ENCODE measurements at places on chromosomes 7 and 10. TPM values are rescaled to one million over a fixed set of nuclear protein-coding genes. Genes with fewer than 3 reads are reported as not detected.

DNA sequence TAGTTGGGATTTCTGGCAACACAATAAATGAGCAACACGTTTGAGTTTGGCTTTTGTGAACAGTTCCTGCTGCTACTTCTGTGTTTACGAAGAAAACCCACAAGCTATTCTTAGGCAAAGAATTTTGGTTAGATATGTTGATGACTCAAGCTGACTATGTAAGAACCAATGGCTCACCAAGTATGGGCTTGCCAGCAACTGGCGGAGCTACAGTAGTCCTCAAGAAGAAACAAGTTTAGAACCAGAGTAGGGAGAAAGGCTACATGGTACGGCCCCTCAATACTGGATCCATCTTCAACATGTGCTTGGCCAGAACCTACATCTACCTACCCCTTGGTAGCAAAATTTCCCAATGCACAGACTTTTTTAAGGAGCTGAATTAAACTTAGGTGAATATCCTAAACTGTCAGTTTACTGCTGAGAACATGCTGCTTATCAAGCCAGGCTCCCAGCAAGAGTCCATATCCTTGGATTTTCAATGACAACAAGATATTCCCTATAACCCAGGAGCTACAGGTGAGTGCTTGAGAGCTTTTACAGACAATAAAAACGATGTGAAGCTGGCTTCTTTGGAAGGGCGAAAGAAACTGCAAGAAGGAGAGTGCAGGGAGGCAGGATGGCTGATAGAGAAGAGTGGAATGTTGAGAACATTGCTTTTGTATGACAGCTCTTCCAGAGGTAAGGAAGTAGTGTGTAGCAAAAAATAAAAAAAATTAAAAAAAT, 74.3 kb upstream of the ASAH2 start:
- peak overlapping the region; percentile 89 for H3K4me3 ChIP-seq
- no peak for DNase-seq
- peak overlapping the region; percentile 84 for H3K27ac ChIP-seq
- peaks cover 44% of the 10 kb centered on the region for H3K4me1 ChIP-seq
- peaks cover 7% of the 10 kb centered on the region for H3K36me3 ChIP-seq

DNA sequence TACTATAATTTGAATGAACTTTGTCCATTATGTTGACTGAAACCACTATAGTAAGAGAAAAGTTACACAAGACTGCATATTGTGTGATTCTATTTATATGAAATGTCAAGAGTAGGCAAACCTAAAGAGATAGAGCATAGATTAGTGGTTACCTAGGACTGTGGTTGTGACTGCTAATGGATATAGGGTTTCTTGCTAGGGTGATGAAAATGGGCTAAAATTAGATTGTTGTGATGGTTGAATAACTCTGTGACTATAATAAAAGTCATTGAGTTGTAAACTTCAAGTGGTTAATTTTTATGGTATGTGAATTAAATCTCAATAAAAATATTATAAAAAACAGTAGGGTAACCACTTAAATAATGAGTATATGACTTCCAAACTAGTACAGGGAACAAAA, 142.9 kb upstream of the AHR start:
- H3K36me3 ChIP-seq, result no peaks in the 10 kb centered on the region
- H3K4me3 ChIP-seq, result no peak overlapping the region

DNA sequence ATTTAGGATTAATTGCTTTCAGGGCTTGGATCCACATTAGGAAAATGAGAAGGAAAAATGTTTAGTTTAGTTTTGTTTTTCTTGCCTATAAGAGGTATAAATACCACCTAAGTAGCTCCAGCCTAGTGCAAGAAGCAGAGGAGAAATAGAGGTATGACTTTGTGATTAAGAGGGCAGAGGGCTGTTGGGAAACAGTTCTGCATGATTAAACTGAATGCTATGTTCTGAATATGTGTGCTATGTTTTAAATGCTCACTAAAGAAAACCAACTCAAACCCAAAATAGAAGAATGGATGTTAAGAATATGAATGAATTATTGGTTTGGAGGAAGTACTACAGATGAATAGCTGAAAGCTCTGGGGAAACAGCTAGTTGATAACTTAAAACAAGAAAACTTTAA, 7.6 kb downstream of the CALCR start:
- peaks cover 3% of the 10 kb centered on the region for H3K27me3 ChIP-seq
- H3K36me3 ChIP-seq, result no peaks in the 10 kb centered on the region
- H3K27ac ChIP-seq, result no peak overlapping the region
- no peak overlapping the region for H3K4me3 ChIP-seq
- no peak for DNase-seq

DNA sequence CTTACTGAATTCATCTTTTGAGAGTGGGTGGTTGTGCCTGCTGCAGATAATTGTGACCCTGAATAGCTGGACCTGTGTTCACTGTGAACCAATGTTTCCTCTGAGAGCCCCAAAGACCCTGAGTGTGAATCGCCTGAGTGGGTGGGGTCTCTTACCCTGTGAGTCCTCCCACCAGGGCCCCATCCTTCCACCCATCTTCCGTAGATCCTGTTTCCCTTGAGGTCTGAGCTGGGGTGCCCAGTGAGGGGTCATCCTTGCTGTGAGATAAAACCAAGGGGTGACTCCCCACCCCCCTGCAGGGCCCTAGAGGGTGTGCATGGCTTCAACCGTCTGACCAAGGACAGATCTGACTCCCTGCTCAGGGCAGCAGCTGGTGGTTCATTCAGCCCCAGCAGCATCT, 78.0 kb upstream of the ZNF479 start:
- DNase-seq, result no peak
- H3K4me1 ChIP-seq, result no peaks in the 10 kb centered on the region
- H3K36me3 ChIP-seq, result peaks cover 23% of the 10 kb centered on the region
- no peak overlapping the region for H3K4me3 ChIP-seq
- H3K27ac ChIP-seq, result no peak overlapping the region

- no peak overlapping the region for H3K27ac ChIP-seq
- no peak overlapping the region for H3K4me3 ChIP-seq
- no peaks in the 10 kb centered on the region for H3K27me3 ChIP-seq
- DNase-seq, result no peak
- H3K36me3 ChIP-seq, result no peaks in the 10 kb centered on the region
These were observed 45.6 kb upstream of the SGCE start for GRCh38 chr7:94701555-94701973.

DNA sequence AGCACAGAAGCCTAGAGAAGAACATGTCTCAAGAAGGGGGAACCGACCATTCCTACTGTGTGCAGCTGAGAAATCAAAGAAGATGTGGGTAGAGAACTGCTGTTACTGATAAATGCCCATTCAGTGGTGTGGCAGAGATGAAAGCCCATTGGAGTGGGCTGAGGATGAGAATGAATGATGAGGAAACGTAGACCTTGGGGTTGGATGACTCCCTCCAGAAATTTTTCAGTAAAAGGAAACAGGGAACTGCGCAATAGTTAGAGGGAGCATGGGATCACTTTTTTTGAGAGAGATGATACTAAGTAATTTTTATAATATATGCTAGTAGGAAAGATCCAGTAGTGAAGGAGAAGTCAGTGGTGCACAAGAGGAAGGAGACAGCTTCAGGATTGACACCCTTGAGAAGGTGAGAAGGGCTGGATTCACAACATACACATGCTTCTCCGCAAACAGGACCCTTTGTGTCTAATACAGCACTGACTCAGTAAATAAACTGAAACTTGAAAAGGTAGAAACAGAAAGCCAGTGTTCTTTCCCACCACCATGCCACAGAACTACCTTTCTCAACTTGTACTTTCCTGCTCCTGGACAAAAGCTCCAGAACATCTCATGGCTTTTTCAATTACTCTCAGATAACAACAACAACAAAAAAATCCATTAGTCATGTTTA, 104.7 kb upstream of the IL6 start:
- peaks cover 10% of the 10 kb centered on the region for H3K27me3 ChIP-seq
- no peak for DNase-seq
- H3K36me3 ChIP-seq, result peaks cover 13% of the 10 kb centered on the region
- H3K4me3 ChIP-seq, result no peak overlapping the region

DNA sequence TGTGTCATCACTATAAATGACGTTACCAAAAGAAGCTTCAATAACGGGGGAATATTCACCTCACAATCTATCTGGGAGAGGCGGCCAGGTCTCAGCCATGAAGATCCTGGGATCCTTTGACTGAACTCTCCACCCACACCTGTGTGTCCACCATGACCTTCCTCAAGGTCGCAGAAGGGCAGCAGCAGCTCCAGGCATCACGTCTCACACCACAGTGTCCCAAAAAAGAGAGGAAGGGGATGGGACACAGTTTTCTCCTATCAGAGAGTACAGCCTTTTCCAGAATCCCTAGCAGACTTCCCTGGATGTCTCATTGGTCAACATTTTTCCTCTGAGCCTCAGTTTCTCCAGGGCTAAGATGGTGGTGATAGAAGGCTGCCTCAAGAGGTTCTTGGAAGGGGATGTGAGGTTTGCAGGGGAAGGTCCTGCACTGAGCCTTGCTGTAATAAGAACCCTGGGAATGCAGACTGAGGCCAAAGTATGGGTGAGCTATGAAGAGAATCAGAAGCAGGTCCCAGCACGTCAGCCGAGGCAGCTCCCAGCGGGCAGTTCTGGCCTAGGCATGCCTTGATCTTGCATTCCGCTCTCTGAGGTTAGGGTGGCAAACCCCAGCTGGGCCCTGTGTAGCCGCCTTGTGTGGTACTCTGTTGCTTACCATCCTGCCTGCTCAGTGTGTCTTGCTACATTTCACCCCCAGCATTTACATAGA, 63.8 kb downstream of the COL26A1 start:
- no peak for DNase-seq
- peaks cover 3% of the 10 kb centered on the region for H3K27me3 ChIP-seq
- no peaks in the 10 kb centered on the region for H3K36me3 ChIP-seq
- no peak overlapping the region for H3K27ac ChIP-seq
- H3K4me1 ChIP-seq, result peaks cover 12% of the 10 kb centered on the region

DNA sequence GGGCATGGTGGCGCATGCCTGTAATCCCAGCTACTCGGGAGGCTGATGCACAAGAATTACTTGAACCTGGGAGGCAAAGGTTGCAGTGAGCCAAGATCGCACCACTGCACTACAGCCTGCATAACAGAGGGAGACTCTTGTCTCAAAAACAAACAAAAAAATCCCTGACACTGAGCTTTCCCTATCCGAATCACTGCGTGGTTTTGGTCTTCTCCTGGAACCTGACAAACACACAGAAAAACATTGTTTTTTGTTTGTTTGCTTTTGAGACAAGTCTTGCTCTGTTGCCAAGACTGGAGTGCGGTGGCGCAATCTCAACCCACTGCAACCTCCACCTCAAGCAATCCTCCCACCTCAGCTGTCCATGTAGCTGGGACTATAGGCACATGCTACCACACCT, 50.4 kb upstream of the PTPRN2 start:
- no peak overlapping the region for H3K27ac ChIP-seq
- peaks cover 28% of the 10 kb centered on the region for H3K36me3 ChIP-seq
- no peak for DNase-seq

DNA sequence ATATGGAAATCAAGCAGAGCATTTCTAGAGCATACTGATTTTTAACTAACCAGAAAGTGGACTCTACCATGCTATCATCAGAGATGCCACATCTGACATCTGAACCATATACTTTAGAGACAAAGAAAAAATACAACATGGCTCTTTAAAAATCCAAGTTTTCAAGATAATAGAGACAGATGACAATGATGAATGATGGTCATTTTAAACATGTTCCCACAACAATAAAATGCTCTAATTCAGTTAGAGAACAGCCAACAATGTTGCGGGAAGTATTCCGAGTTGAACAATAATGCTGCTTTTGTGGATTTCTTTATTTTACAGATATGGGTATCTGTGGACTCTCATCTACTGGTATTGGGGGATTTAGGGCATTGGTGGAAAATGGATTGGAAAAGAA, 52.8 kb downstream of the PRTFDC1 start:
- H3K4me1 ChIP-seq, result peaks cover 36% of the 10 kb centered on the region
- H3K27me3 ChIP-seq, result no peaks in the 10 kb centered on the region
- H3K4me3 ChIP-seq, result no peak overlapping the region
- no peaks in the 10 kb centered on the region for H3K36me3 ChIP-seq
- no peak overlapping the region for H3K27ac ChIP-seq
- DNase-seq, result no peak

The AIFM2 gene
- total RNA-seq, result 13.0 TPM

The ST8SIA6 gene
- 0.19 TPM for total RNA-seq

The STOX1 gene
- total RNA-seq, result 0.50 TPM
